Epithelial cell of proximal tubule (primary cell): ENCODE measurements at places on chromosomes 6 and 20. TPM values are rescaled to one million over a fixed set of nuclear protein-coding genes. Genes with fewer than 3 reads are reported as not detected.

GRCh38 chr20:63454731-63455567 is 17.5 kb downstream of the KCNQ2 start:
- no peak for DNase-seq

- DNase-seq, result no peak
Observed at GRCh38 chr6:23505026-23505425, 621.0 kb upstream of the NRSN1 start.

The EBF4 gene
- 0.36 and 2.5 TPM in 2 replicates for total RNA-seq

- no peak for DNase-seq
Observed at GRCh38 chr20:37627060-37627766, 66.6 kb upstream of the CTNNBL1 start.

The C20orf144 gene
- not detected in 2 replicates for total RNA-seq

GRCh38 chr20:12289465-12289864 is 371.8 kb downstream of the BTBD3 start:
- no peak for DNase-seq

- DNase-seq, result no peak
Observed at GRCh38 chr6:100809346-100809745, 71.8 kb downstream of the ASCC3 start.

The CLIC5 gene
- total RNA-seq, result 0.58 and 5.2 TPM in 2 replicates

DNA sequence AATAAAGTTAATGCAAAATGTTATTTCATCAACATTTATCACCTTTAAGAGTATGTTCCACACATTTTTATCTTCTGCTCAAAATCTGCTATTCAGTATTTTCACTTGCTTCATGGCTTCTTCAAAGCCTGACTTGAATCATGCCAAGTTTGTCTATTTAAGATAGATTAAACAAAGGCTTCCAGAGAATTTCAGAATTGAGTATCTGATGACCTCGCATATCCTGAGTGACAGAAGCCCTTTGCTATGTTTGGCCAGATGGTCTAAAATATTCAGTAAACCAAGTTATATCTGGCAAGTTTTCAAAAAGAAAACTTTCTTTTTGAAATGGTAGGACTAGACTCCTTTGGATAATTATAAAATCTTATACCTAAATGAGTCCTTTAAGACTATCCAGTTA is 348.9 kb upstream of the KCNQ5 start:
- DNase-seq, result no peak

The BMP7 gene
- 3.7 and 5.5 TPM in 2 replicates for total RNA-seq

DNA sequence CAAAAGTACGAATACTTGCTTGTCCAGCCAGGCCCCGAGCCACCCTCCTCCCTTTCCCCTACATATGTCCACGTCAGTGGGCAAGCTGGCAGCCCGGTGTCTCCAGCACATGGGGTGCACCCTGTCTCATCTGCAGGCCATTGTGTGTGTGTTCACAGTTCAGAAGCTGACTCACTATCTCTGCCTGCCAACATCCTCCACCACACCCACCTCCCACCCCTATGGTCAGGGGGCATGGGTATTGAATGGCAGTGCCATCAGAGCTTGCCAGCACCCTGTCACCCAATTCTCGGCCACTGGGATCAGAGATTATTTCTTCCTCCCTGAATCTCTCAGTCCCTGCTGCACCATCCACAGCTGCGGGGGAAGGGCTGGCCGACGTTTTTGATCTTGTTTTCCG is 195.7 kb downstream of the FARS2 start:
- DNase-seq, result no peak
